ENCODE measurements at places on chromosomes 16 and 17.

- no peak for DNase-seq
Measured at GRCh38 chr17:57625957-57626356, 119.1 kb downstream of the CCDC182 start.

- no peak for DNase-seq
Measured at GRCh38 chr17:9151091-9151490, 129.8 kb downstream of the NTN1 start.

DNA sequence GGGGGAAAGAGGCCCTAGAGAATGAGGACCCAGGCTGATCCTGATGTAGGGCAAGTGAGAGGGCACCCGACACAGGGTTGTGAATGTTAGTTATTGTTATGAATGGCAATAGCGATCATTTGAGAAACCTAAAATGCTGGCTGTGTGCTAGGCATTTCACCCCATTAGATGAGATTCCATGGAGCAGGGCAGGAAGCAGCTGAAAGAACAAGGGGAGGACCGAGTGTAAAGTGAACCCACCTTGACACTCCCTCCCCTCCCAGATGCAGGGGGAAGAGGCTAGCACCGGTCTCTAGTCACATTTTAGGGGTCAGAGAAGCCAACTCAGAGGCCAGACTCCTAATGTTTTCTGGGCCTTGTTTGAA lies 553 bp upstream of the CORO6 start:
- DNase-seq: no peak

DNA sequence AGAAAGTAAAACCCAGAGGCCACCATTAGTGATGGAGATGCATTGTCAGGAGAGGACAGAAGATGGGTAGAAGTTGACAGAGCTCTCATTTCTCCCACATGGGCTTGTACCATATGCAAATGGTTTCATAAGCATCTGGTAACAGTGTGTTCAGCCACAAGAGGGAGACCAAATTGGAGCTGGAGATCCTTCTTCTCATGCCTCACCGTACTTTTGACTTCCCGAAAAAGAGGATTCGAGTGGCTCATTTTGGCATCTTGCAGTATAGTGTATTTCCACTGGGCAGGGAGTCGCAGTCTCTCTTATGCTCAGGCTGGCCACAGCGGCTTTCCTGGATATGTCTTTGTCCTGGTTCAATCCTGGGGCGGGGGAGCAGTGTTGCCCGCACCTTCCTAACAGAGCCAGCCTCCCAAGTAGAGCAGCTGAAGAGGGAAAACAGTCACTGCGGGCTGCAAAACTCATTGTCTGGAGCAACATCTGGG lies 23.8 kb downstream of the TBC1D3B start:
- no peak for DNase-seq

DNA sequence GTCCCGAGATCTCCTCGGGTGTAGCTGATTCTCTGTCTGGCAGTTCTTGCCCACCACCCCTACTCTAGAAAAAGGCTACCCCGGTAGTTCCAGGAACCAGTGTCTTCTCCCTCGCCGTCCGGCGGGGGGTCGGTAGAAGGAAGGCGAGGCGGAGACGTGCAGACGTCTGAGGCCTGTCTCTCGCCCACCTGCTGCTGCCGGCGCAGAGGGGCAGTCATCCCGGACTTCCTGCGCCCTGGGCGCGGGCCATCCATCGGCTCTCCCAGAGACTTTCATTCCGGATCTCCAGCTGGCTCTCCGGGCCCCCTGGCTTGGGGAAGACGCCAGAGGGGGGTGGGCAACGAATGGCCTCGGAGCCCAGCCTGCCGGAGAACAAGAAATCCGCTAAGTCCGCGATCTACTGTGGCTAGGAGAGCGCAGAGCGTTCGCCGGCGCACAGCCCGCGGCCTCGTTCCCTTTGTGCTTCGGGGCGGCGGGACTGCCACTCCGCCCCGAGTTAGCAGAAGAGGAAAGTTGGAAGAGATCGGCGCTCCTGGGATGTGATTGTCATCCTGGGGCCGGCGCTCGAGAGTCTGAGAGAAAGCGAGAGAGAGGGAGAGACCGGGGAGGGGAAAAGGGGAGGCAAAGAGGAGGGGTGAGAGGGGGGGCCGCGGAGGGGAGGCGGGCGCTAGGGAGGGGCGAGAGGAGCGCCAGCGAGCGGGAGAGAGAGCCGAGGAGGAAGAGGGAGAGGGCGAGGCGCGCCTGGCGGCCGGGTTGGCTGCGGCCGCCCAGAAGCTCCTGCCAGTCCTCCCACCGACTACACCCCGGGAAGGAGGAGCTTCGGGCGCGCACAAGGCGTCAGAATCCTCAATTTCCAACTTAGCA lies at the start of gene IRX5:
IRX5 (plus strand) TSS at position 861 of the 864 bp plus-strand sequence. CDS start 334 bp downstream, outside the sequence.
- no peak for DNase-seq

- DNase-seq: no peak
Measured at GRCh38 chr16:20871941-20872815, 28.0 kb downstream of the DCUN1D3 start.

- DNase-seq: no peak
Measured at GRCh38 chr16:55035029-55035428, 104.4 kb downstream of the IRX5 start.

- DNase-seq: no peak
Measured at GRCh38 chr17:34527908-34528470, 51.4 kb upstream of the TMEM132E start.

- no peak for DNase-seq
Measured at GRCh38 chr17:41615454-41615853, 2.9 kb upstream of the KRT16 start.

DNA sequence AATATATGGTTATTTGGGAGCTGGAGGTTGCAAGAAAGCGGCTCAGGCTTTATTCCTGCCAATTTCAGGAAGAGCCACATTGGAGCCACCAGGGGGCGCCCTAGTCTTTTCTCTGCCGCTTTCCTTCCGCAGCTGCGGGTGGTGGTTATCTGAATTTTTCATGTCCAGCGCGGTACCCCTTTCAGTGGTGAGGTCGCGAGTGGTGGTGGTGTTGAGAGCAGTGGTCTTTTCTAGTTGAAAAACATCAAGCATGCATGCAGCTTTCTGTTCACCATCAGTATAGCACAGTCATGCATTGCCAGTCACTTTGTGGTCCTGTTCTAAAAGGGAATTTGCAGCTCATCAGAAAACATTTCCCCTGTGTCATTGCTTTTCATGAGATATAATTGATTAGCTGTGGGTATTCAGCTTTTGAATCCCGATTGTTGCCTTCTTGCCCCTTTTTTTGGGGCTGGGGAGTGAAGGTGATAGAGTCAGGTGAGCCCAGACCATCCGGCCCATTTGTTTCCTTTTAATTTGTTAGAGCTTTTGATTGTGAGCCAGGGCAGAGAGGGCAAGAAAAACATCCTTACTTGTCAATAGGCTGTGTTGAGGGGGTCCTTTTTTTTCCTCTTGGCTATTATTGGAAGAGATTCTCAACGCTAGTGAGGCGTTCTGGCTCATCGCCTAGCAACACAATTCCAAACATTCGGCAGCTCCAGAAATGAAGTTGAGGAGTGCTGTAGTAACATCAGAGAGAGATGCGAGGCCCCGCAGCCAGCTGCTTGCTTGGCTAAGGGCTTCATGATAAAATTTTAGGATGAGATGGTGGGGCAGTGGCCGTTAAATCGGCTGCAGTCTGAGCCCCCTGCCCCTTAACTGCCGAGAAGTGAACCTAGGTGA lies 119.0 kb downstream of the SNX29 start:
- DNase-seq: peak; percentile 56

DNA sequence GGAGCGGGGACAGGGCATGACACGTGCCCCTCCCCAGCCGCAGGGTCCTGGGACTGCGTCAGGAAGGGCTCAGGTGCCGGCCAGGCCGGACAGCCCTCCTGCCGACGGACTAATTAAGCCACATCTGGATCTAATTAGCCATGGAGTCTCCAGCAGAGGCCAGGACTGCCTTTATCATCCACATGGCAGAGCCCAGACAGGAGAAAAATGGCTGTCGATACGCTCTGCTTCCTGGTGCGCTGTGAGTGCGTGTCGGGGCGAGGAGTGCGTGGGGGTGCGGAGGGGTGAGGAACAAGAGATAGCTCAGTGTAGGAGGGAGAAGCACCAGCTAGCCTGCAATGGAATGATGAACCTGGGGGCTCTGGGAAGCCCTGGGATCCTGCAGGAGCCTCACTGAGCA lies 218.8 kb downstream of the IRF8 start:
- no peak for DNase-seq

GRCh38 chr17:48628649-48629410 lies 2.7 kb upstream of the HOXB9 start:
- DNase-seq: no peak

GRCh38 chr16:8910811-8911210 lies 28.7 kb downstream of the LITAFD start:
- DNase-seq: no peak

Measured in activated CD4-positive, alpha-beta T cell treated with anti-CD3 and anti-CD28 coated beads, Interleukin-2, amount 50 U/mL, for 4 hours (primary cell).